Upper lobe of left lung (tissue), 6 donors: ENCODE measurements at places on chromosomes 2 and 18. TPM values are rescaled to one million over a fixed set of nuclear protein-coding genes. Genes with fewer than 3 reads are reported as not detected.
A peak's percentile ranks its signal among the peaks of the same experiment; 100 is the strongest.

DNA sequence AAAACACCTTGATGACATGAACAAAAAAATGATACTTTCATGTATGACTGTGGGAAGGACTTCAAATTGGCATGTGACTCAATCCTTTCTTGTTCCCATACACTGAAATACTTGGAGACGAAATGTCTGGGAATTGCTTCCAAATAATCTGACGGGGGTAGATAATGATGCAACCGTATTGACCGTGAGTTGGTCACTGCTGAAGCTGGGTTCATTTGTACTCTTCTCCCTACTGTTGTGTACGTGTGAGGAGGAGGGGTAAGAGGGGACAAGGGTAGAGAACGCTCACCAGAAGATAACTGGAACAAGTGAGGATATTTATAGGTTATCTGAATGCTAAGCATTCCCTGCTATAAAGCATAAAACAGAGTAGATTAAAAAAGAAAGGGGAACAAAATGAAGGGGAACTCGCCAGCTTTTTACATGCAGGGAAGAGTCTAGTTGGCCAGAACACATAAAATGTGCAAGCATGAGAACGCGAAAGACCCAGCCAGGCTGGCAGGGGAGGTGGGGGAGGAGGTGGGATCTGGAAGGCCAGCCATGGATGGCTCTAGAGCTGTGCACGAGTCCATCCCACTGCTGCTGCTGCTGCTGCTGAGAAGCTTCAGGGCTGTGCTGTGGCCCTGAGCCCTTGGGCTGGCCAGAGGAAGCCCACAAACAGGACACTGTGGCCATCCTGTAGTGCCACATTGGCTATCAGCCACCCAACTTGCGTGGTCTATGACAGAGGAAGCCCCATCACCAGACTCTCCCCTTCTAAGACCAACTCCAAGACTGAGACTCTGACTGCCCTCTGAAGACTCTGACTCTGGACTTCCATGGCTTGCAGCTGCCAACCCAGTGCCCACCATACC lies 15.2 kb upstream of the CETN1 start:
- no peak for DNase-seq

DNA sequence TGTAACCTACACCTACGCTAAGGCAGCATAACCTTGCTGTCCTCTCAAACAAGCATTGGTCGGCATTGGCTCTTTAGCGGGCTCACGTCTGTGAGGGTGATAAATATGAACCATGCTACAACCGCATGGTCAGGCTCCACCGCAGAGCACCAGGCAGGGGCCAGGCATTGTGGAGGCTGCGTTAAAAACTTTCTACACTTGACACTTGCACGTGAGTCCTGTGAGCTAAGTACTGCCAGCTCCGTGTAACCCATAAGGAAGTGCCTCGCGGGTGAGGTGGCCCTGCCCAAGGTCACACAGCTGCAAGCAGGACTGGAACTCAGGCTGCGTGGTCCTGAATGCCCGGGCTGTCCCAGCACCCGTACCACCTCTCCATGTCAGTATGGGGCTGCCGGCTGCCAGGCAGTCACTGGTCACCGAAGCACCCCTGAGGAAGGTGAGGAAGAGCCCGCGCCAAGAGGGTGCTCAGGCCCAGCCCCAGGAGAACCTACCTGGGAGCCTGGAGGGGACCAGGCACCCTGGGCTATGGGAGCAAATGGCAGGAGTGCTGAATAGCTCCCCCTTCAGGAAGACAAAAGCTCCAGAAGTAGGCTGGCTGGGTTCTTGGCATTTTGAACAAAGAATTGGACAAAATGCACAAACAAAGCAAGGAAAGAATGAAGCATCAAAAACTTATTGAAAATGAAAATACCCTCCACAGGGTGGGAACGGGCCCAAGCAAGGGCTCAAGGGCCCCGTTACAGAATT lies 271.1 kb upstream of the RAB6C start:
- DNase-seq = no peak

- DNase-seq = no peak
Measured at GRCh38 chr2:217297096-217297495, 437.2 kb upstream of the TNP1 start.

DNA sequence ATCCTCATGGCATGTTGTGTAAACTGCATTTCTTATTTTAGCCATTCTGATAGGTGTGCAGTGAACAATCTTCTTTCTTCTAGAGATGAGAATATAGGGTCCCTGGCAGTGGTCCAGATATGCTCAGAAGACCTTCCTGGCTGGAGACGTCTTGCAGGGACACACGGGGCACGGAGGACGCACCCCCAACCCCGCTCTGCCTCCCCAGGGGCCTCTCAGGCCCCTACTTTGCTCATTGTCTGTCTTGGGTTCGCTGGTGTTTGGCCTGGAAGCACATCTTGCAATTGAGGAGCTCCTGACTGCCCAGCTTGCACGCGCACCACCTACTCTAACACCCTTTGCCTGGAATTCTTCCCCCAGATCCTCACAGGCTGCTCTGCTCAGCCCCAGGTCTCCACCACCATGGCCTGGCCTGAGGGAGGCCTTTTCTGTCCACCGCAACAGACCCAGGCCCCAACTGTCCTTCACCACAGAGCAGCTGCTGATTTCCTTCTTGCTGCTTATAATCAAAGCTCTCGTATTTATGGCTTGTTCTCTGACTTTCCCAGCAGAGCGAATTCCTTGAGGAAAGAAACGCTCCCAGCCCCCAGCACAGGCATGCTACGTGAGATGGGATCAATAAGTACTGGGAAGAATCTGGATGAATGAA lies 295.9 kb upstream of the HDAC4 start:
- no peak for DNase-seq

DNA sequence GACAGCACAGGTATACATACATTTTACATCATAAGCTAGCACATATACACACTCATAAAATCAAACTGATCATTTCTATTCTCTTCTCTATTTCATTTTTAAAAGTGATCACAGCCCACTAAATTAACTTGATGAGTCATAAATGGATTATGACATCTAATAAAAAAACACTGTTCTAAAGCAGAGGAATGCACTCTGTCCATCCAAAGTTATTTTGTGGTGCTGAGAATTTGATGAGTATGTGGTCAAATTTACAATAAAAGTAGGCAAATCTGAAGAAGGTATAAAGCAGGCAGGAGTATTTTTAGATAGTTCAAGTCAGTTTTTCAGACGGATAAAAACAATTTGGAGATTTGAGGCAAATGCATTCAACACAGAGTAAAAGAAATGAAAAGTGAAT lies 104.4 kb downstream of the NOL4 start:
- DNase-seq = no peak

GRCh38 chr2:136024616-136025015 lies 39.2 kb upstream of the DARS1 start:
- DNase-seq = no peak

DNA sequence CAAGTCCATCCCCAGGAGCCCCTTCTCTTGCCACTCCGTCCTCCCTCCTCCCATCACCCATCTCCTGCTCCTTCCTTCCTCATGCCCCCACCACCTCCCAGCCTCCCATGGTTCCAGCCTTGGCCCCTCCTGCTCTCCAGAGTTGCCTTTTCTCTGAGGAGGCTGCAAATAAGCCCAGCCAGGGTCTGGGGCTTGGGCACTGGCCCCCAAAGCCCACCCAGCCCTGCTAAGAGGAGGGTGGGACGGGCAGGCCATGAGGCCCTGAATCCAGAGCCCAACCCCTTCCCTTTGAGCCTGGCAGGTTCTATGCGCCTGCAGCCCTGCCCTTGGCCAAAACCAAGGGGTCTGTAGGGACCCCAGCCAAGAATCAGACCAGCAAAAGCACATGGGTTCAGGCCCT lies 71.6 kb downstream of the STPG4 start:
- no peak for DNase-seq

GRCh38 chr2:231785822-231786176 lies 446 bp upstream of the COPS7B start:
- no peak for DNase-seq

DNA sequence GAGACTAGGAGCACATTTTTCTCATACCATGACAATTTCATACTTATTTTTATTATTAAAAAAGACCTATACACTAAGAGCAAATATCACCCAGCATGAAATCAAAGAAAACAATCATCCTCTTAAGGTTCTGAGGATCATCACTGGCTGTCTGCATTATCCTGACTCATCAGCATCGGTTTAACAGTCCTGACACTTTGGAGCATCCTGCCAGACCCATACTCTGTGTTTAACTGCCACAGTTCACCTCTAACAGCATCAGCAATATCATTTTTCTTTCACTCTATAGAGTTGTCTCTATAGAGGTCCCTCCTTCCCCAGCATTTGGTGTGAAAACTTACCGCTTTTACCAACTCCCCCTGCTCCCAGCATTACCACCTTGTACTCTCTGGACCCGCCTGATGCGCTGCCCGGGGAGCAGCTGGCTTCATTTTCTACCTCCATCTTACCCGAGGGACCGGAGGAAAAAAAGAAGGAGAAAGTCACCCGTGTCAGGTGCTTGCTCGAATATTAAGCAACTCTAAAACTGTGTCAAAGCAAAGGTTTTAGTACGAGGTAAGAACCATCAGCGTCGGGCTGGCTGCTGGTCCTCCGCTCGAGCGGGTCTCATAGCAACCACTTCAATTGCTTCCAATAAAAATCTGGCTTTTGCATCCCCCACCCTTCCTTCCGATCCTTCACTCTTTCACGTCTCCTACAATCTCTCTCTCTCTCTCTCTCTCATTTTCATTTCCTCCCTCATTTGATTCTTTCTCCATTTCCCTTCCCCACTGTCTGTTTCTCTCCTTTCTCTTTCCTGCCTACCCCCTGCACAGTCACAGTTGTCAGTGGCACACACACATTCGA lies at the start of gene RIT2:
TSS of gene RIT2 (minus strand) at position 610 of the 846 bp plus-strand sequence.
- DNase-seq = no peak

- peak; percentile 21 for DNase-seq
Measured at GRCh38 chr2:240962300-240963064, 35.9 kb upstream of the SNED1 start.

DNA sequence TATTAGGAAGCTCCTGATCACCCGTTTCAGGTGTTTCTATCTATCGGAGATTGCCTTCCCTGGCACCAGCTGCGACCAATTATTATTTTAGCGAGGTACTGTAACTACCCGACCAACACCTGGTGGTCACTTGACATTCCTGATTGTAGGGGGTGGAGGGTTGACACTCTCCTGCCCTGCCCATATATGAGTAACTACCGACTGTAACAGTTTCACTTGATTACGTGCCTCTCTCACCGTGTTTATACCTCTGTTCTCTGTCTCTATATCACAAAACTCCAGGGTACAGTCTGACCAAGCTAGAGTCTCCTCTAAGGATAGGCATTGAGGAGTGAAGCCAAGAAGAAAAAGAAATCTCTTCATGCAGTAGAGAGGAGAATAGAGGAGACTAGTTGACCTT lies 268.0 kb upstream of the LRATD1 start:
- no peak for DNase-seq

- no peak for DNase-seq
Measured at GRCh38 chr2:5618271-5618670, 73.9 kb upstream of the SOX11 start.

GRCh38 chr2:86054535-86055082 lies 51.1 kb downstream of the POLR1A start:
- DNase-seq = no peak

The CYP20A1 gene
- 12.1 TPM for total RNA-seq

The LOXHD1 gene
- 1.2 TPM for total RNA-seq

The EIF4E2 gene
- 47.5 TPM for total RNA-seq

The UGT1A6 gene
- total RNA-seq = not detected

The ITSN2 gene
- total RNA-seq = 105 TPM

The CDH19 gene
- total RNA-seq = 1.0 TPM

The SLC40A1 gene
- total RNA-seq = 154 TPM

The ASB18 gene
- total RNA-seq = not detected

The MFSD6 gene
- 115 TPM for total RNA-seq
